ENCODE measurements at places on chromosomes 7 and 10.
A peak's percentile ranks its signal among the peaks of the same experiment; 100 is the strongest.

- no peak for DNase-seq
Measured at GRCh38 chr10:112793202-112793921, 156.7 kb upstream of the TCF7L2 start.

DNA sequence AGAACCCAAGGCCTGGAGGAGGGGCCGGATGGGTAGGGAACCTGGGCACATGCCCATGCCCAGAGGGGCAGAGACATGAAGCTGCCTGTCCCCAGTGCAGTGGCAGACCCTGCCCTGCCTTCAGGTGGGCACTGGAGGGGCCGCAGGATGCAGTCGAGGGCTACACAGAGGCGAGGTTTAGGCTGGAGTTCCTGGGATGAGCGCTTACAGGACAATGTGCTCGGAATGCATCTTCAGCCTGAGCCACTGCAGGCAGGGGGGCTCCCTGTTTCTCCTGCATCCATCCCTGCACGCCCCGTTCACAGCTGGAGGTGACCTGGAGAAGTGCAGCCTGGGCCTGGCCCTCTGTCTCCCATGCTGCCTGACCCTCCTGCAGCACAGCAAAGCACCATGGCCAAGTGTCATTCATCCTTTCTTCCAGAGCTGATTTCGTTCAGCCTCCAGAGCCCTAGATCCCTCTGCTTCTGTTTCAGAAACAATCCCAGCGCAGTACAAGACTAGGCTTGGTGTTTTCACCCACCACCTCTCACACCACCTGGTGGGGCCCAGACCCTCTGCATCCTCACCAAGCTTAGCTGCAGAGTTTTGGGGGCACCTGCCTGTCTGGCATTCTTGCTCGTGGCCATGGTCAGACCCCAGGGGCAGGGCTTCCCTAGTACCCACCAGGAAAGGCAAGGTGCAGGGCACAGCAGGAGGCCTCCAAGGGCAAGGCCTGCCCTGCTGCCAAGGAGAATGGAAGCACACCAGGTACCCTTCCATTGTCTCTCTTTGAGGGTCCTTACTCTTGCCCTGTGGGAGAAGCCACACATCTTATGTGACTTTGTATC is 311.9 kb downstream of the TCERG1L start:
- no peak for DNase-seq

GRCh38 chr10:59829601-59830000 is 76.3 kb upstream of the MRLN start:
- no peak for DNase-seq

DNA sequence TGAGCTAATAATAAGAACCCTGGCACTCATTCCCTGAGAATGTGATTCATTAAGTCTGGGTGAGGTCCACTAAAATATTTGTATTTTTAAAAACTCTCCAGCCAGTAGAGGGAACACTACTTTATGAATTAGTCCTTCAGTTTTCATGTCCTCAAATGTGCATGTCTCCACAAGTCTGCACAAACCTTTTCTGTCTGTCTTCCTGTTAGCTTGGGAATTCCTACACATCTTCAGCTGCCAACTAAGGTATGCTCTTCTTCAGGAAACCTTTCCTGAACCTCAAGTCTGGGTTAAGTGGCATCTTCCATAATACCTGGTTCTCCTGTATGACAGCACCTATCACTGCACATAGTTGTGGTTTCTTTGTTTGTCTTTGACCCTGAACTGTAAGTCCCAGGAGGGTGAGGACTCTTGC is 119.6 kb upstream of the MKX start:
- DNase-seq, result no peak

DNA sequence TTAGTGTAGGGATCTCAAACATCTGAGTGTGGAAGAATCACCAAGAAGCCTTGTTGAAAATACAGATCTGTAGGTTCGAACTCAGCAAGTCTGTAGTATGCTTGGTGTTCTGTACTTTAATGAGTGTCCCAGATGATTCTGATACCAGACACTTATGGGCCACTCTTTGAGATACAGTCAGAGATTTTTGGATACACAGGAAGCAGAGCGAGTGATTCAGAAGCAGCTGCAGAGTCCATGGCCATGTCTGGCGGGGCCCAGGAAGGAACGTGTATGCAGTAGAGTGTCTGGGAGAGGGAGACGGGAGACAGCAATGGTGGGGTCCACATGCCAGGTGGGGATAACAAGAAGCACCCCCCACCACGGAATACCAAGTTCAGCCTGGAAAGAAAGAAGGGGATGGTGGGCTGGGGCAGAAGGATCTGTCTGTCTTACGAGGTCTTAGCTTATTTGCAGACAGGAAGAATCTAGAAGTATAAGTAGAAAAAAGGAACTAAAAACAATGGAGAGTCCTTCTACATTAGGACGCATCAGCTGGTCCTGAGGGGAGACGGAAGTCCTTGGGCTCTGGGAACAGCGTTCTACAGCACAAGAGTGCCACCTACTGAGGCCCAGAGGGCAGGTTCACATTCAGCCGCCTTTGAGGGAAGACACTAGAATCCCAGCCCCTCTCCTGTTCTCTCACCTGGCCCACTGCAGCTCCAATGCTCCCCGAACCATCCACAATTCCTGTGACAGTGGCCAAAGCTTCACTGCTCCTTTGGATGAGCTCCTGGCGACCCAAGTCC is 55.4 kb downstream of the SLC37A3 start:
- DNase-seq, result peak; percentile 82

DNA sequence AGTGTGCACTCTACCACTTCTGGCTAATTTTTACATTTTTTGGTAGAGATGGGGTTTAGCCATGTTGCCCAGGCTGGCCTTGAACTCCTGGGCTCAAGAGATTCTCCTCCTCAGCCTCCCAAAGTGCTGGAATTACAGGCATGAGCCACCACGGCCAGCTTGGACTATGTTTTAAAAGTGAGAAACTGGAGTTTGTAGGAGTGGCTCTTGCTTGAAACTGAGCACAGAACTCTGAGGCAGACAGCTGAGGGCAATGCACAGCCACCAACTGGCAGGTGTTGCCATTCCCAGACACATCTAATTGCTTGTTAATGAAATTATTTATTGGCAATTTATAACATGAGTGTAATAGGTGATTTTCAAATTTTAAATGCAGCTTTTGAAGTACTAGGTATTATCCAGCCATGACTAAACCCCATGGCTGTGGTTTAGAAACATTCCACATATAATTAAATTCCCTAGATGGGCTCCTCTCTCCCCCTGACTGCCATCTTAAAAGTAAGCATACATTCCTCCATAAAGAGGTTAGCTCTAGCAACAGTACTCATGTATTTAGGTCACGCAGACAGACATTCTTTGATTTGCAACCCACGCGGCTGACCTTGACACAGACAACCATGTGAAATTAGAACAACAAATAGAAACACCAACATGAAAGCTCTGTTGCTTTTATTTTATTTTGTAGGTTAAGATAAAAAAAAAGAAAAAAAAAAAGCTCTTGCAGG is 19.8 kb downstream of the PANK1 start:
- no peak for DNase-seq

DNA sequence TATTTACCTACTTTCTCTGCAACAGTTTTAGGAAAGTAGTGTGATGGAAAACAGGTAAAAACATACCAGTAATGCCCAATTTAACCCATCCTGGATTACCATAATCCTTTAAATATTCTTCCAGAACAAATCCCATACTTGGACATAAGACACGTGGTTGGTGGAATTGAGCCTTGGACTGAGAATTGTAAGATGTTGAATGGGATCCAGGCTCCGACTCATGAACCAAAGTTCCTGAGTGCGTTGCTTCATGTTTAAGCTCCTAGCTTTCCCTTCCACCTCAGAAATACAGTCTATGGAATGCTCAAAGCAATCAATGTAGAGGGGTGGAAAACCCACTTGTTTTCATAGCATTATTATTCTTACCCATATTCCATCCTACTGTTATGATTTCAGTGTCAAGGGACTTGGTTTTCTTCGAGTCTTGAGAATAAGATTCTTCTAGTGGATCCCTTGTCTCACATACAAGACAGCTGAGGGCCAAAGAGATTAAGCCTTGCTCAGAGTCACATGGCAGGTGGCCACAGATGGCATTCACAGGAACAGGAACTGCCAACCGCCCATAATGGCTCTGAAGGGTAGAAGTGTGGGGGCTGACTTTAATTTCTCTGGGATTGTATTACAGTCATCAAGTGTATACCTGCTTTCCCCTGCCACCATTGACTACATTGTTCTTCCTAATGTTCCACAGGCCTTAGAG is 171.2 kb downstream of the GFRA1 start:
- no peak for DNase-seq

Measured in KBM-7 (cell line).